ENCODE measurements at places on chromosomes 1 and 21.
A peak's percentile ranks its signal among the peaks of the same experiment; 100 is the strongest.

DNA sequence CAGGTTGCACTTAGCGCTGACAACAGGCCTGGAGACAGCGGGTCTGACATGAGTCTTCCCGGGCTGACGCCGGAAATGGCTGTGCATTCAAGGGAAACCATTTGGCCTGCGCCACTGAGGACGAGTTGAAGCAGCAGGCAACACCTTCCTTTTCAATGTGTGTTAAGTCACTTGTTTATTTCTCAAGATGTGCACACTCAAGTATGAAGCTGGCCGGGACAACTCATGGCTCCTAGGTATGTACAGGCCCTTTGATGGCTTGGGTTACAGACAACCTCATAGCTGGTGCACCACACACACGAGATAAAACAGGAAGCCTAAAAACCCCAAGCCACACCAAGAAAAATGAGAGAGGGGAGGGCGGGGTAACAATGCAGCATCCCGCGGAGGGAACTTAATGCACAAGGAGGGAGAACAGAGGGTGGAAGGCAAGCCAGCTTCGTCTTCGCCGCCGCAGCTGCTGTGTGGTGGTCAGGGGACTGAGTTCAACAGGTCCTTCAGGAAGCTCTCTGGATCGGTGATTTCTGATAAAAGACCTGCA, 118.0 kb upstream of the IFFO2 start:
- DNase-seq: peak; percentile 62

DNA sequence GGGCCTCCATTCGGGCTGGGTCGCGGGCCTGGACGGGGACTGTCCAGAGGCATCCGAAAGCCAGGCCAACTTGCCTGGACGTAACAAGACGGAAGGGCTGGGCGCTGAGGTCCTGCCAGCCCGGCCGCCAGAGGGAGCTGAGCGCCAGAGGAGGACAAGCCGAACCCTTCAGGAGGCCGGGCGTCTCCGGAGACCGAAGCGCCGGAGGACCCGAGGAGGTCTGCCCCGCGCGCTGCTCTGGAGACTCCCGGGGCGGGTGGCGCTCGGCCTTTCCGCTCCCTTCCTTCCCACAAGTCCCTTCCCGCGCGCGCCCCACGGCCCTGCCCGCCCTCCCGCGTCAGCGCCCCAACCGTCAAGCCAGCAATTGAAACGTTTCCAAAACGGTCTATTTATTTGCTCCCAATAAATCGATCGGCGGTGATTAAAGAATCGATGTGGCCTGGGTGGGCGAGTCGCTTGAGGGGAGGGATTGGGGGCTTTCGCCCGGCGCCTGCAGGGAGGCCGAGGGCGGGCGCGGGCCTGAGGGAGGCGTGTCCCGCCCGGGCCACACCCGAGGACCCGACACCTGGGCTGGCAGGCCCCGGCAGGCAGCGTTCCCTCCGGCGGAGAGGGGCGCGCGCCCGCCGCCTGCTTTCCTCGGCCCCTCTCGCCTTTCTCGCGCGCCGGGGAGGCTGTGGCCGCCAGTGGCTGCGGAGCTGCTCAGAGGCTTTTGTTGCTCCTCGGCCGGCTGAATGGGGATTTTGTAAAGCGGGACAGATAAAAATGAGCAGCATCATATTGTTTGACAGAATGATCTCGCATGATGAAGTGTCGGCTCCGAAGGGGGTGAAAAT, 5.2 kb upstream of the FOXD3 start:
- DNase-seq: peak; percentile 61

- no peak for DNase-seq
These were observed 53.1 kb upstream of the RC3H1 start for GRCh38 chr1:174075245-174075692.

- no peak for DNase-seq
These were observed 9.8 kb downstream of the ACOT11 start for GRCh38 chr1:54557671-54558355.

DNA sequence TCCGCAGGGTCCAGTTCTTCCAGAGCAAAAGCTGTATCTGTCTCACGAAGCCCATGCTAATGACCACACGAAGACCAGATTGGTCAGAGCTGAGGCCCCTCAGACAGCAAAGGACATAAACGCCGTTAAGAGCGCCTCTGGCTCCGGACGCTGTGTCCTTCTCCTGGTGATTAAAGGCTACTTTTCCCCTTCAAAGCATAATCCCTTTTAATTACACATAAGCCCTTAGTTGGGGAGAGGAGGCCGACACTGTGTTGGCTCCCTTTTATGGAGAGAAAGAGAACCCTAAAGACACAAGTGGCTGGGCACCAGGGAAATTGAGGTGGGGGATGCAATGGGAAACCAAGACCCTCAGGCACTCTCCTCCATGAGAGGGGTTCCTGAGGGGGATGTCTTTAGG, at the start of gene ABCA4:
Gene ABCA4 (minus strand): TSS at position 158 of the 400 bp plus-strand sequence. CDS start 103 bp downstream, at position 55.
- no peak for DNase-seq

DNA sequence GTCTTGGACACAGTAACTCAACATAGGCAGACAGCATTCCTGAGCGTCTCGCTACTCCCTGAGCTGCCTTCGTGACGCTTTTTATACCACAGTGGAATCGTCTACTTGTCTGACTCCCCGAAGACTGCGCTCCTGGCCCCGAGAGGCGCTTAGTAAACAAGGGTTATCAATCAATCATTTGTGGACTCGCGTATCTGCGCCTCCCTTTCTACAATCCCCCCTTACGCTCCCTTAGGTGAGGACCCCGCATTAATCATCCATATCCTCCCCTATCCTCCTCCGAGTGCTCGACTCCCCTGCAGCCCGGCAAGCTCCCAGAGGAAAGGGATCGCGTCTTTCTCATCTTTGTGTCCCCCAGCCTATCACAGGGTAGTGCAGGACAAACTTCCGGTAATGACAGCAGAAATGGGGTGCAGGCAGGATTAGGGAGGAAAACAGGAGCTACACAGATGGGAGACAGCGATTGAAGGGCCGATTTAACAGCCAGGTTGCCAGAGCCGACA, 522 bp downstream of the TMEM59 start:
- peak; percentile 43 for DNase-seq

DNA sequence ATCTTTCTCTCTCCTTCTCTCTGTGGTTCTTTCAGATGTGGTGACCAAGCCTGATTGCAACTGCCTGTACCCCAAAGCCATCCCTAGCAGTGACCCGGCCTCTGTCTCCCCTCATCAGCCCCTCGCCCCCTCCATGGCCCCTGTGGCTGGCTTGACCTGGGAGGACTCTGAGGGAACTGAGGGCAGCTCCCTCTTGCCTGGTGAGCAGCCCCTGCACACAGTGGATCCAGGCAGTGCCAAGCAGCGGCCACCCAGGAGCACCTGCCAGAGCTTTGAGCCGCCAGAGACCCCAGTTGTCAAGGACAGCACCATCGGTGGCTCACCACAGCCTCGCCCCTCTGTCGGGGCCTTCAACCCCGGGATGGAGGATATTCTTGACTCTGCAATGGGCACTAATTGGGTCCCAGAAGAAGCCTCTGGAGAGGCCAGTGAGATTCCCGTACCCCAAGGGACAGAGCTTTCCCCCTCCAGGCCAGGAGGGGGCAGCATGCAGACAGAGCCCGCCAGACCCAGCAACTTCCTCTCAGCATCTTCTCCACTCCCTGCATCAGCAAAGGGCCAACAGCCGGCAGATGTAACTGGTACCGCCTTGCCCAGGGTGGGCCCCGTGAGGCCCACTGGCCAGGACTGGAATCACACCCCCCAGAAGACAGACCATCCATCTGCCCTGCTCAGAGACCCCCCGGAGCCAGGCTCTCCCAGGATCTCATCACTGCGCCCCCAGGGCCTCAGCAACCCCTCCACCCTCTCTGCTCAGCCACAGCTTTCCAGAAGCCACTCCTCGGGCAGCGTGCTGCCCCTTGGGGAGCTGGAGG, 12.7 kb downstream of the CSF1 start:
- no peak for DNase-seq

GRCh38 chr1:226548256-226549093, at the start of gene STUM:
Gene STUM (plus strand): TSS chr1:226548764. CDS start chr1:226548905, 141 bp downstream.
- DNase-seq: no peak

- no peak for DNase-seq
These were observed 1.8 kb downstream of the MYCL start for GRCh38 chr1:39899611-39900538.

DNA sequence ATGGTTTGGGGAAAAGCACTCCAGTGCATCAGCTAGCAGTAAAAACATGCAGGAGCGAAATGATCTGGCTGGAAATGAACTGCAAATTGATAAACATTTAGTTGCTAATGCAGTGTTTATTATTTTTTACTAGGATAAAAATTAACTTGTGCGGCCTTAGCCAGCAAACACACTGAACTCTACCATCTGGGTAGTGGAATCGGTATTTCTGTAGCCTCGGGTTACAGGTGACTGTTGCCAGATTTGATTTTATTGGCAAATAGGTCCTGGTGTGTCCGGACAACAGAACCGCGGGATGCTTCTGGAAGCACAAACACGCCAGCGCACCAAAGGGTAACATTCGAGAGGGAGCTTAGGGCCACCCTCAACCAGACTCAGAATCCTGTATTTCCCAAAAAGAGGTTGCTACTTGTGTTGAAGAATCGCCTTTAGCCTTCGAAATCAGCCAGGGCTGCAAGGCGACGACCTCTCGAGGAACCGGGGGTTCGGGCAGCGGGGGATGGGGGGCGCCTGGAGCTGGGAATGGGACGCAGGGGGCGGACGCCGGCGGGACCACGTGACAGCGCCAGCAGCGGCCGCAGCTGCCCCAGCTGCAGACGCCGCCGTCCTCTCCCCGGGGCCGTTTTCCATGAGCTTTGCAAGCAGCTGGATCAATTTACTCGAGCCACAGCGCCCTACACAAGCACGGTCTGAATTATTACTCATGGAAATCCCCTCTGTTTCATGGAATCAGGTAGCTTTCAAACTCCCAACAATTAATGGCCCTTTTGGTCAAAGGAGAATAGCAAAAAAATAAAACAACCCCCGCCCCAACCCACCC, 158.8 kb downstream of the TOMM20 start:
- no peak for DNase-seq

- DNase-seq: no peak
These were observed 180.9 kb downstream of the PRDM16 start for GRCh38 chr1:3249631-3250501.

- no peak for DNase-seq
These were observed 869.1 kb upstream of the B3GALT2 start for GRCh38 chr1:194055536-194055935.

GRCh38 chr21:41956926-41957729, 3.3 kb upstream of the C2CD2 start:
- DNase-seq: no peak

DNA sequence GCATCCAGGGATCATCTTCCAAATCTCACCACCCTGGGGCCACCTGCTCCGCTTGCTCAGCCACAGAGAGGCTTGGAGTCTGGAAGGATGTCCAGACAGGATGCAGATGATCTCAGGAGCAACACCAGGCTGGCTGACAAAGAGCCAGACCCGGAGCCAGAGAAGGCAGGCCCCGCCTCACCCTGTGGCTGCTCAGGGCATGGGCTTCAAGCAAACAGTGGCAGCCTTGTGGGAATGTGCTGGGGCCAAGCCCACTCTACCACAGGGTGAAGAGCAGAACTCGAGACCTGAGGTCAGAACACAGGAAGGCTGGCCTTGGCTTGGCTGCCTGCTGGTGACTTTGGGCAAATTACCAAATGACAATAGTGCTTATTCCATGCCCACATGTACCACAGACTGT, 45.5 kb downstream of the MRPL37 start:
- DNase-seq: no peak

DNA sequence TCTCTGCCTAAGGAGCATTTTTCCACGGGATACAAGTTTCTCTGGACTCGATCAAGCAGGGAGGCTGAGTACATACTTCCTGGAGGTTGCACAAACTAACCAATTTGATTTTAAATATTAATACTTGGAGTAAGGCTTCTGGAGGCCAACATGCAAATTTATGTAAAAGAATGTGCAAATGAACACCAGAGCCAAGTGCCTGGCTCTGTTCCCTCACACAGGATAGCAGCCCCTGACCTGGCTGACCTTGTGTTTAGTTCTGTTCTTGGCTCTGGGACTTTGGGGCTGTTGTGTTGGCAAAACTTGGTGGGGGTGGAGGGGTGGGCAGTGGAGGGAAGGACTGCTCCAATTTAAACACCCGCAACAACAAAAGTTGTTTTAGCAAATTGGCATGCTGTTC, 34.2 kb downstream of the CNIH3 start:
- DNase-seq: no peak

DNA sequence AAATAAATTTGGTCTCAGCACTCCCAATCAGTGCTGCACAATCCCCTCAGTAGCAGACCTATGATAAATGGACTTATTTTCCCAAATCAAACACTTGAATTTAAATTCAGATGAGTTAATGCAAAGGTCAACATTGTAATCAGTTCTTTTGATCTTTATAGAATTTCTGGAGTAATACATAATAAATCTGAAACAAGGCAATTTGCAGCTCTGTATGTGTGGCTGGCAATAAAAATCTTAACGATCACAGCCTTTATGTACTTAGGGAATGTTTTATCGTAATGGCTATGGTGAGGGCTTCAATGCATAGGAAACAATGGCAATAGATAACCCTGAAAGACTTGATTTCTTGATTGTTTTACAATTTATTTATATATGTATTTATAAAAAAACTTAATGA, 91.4 kb downstream of the GPATCH2 start:
- DNase-seq: no peak

GRCh38 chr1:156663178-156663577, 14.0 kb downstream of the NES start:
- DNase-seq: no peak

GRCh38 chr1:115217150-115218033, 120.7 kb downstream of the NGF start:
- no peak for DNase-seq

GRCh38 chr1:48726139-48726538, 50.6 kb downstream of the BEND5 start:
- DNase-seq: no peak

GRCh38 chr1:85596947-85597346, 16.4 kb downstream of the CCN1 start:
- no peak for DNase-seq

- DNase-seq: no peak
These were observed 66.7 kb downstream of the TTLL7 start for GRCh38 chr1:83932281-83932680.

GRCh38 chr1:64766429-64766828, 21.6 kb downstream of the RAVER2 start:
- DNase-seq: no peak

All from T-helper 2 cell treated with Interferon-gamma antibody and Interleukin-4, amounts not matched to agents 5 μg/mL and 100 μg/mL, for 36 hours (primary cell).